Stimulated activated CD8-positive, alpha-beta memory T cell treated with anti-CD3 and anti-CD28 coated beads, Interleukin-7, amount 100 ng/mL, for 1 hour (primary cell): ENCODE measurements at places on chromosomes 2 and 18.

DNA sequence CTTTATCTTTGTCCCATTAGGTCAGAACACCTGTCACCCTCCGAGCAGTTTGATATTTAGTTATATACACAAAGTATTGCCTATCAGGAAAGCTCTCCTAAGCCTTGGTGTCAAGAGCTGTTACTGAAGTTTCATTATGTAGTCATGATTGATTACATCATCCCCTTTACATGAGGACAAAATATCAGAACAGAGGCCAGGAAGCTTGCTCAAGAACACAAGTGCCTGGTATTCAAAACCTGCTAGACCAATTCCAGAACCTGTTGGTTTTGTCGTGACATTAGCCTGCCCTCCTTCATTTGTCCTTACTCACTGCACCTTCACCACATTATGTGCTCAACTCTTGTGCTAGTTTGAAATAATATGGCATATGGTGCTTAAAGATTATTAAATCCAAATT lies 377.1 kb downstream of the CDH19 start:
- DNase-seq, result no peak

GRCh38 chr2:53058526-53058925 lies 709.1 kb upstream of the CHAC2 start:
- DNase-seq, result no peak

DNA sequence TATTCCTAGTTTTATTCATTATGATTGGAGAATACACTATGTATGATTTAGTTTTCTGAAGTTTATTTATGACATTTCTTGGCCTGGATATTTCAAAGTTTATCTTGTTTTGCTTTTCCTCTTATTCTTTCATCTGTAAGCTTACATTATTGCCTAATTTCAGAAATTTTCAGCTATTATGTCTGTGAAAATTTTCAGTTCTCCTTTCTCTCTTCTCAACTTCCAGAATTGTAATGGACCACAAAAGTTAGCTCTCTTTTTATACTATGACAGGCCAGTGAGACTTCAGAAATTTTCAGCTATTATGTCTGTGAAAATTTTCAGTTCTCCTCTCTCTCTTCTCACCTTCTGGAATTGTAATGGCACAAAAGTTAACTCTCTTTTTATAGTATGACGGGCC lies 97.2 kb upstream of the SCN7A start:
- DNase-seq, result no peak

GRCh38 chr2:121360566-121361300 lies 75.7 kb upstream of the TFCP2L1 start:
- no peak for DNase-seq

DNA sequence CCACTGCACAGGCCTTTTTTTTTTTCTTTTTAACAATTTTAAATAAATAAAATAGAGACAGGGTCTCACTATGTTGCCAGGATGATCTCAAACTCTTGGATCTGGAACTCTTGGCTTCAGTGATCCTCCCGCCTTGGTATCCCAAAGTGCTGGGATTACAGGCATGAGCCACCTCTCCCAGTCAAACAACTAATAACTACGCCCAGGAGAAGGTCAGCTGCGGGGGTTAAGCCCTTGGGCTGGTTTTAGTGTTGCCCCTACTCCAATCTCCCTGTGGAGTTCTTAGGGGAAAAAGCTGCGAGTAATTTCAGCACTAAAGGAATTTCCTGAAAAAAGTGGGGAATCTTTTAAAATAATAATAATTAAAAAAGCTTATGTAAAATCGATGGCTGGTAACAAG lies 96.4 kb upstream of the XPO1 start:
- no peak for DNase-seq

DNA sequence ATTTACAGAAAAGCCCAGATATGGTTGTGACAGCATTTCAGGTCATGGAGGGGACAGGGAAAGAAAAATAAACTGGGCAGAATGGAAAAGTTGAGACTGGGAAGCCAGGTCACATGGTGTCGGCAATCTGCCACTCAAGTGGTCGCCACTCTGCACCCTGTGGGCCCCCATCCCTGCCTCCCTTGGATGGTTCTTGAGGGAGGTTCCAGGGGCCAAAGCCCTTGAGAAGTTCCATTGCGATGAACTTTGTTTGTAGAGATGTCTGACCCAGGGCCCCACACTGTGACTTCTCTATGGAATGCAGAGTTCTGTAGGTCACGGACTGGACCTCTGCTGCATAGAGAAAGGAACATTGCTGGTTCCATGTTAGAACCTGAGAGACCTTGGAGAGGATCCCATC lies 105.7 kb upstream of the SLC14A2 start:
- DNase-seq, result no peak

- DNase-seq, result no peak
These were observed 78.1 kb downstream of the IRS1 start for GRCh38 chr2:226721541-226721940.

DNA sequence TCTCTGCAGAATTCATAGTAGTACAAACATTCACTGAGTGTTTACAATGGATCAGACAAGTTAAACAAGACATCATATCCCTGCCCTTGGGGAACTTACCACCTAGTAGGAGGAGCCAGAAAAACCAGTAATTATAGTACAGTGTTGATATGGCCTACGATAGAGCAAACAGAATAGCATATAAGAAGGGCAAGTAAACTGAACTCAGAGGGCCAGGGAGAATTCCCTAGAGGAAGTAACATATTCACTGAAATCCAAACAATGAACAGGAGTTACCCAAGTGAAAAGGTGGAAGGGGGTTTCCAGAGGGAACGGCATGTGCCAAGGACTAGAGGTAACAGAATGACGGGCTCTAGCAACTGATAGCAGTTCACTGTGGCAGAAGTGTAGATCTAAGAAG lies 34.1 kb downstream of the NHEJ1 start:
- no peak for DNase-seq

- no peak for DNase-seq
These were observed 232.3 kb upstream of the ITGA4 start for GRCh38 chr2:181224866-181225265.

- no peak for DNase-seq
These were observed 374.7 kb downstream of the TRIB2 start for GRCh38 chr2:13091455-13091854.

- no peak for DNase-seq
These were observed 320.1 kb upstream of the KYNU start for GRCh38 chr2:142557391-142557790.

GRCh38 chr2:71275939-71276310 lies 49.0 kb upstream of the PAIP2B start:
- DNase-seq, result no peak

DNA sequence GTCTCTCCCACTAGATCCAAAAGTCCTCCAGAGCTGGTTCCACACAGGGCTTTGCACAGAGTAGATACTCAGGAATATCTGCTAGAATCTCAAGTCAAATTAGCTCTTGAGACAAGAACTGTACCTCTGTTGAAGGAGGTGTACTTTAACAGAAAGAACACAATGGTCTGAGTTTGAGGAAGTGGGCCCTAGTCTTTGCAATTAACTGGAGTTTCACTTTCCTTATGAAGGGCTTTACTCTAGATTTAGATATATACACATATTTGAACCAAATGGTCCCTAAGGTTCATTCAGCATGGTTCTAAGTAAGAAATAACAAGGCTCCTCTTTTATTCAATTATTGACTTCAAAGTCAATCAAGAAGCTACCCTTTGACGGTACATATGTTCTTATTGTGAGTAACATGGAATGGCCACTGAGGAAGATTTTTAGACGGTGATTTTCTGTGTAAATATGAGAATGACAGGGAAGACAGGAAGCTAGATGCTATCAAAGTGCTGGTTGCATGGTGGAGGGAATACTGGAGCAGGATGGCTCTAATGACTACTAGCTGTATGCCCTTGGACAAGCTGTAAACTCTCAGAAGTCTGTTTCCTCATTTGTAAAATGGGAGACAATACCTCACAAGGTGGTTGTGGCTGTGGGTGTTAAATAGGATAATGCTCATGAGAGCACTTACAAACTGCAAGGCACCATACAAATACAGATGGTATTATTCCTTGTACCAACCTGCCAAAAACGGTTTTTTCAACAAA lies 73.5 kb upstream of the SERTAD2 start:
- no peak for DNase-seq

DNA sequence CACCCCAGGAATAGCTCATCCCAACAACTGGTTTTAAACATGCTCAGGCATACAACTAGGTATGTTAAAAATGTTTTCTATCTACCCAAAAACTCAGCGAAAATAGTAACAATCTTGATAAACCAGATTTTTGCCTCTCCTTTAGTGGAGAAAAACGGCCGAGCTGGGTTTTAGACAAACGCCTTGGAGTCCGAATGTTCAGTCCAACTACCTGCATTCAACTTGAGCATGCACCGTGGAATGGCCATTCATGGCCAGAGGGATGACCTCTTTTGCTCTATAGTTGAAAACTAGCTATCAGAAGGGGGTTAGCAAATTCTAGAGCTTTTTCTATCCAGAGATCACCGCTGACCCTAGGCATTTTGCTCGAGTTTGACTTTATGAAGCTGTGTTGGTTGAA lies 30.8 kb downstream of the PDIA6 start:
- no peak for DNase-seq

DNA sequence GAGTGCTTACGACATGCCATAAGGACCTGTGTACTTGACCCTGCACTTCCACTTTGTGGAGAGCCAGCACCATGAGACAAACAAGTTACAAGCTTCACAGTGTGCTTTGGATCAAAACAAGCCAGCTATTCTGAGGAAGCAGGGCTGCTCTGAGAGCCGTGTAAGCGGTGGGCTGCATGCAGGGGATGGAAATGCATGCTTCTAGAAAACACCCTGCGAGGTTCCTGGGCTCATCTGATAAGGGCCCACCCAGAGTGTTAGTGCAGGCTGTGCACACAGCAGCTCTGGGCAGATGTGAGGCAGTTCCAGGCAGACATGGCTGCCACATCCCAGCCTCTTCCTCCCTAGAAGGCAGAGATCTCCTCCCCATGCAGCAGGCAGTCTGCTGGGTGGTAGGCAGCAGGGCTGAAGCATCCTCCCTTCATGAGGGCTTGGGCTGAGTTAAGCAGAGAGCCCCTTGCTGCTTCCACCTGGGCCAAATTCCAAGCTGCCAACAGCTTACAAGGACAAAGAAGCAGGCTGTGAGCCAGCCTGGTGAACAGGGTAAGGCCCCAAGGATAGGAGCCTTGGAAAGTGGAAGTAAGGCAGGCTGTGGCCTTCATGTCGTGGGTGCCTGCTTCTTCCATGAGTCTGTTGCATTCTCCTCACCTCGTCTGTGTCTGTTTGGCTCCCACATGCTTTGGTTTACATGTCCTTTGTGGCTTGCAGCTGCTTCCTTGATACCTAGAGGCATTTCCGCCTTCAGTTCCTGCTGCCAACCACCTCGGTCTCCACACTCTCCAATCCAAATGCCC lies 7.7 kb downstream of the PSD4 start:
- no peak for DNase-seq

GRCh38 chr2:233848276-233848675 lies 6.1 kb downstream of the HJURP start:
- no peak for DNase-seq

GRCh38 chr2:157296958-157297357 lies 28.7 kb downstream of the ERMN start:
- DNase-seq, result no peak

DNA sequence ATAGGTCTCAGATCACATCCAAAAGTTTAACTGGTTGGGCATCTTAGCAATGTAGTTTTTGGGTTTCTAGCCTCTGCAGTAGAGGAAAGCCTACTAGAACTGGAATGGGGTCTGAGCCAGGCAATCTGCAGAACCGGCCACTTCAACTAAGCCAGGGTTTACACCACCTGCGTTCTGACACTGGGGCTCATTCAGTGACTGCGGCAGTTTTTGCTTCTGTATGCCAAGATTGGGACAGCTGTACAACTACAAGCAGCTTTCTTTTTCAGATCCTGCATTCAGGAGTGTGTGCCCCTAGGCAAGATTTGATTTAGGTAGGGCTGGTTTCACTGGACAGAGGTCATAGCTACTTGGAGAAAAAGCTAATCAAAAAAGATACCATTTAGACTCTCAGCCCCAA lies 43.7 kb upstream of the IGFBP5 start:
- no peak for DNase-seq

DNA sequence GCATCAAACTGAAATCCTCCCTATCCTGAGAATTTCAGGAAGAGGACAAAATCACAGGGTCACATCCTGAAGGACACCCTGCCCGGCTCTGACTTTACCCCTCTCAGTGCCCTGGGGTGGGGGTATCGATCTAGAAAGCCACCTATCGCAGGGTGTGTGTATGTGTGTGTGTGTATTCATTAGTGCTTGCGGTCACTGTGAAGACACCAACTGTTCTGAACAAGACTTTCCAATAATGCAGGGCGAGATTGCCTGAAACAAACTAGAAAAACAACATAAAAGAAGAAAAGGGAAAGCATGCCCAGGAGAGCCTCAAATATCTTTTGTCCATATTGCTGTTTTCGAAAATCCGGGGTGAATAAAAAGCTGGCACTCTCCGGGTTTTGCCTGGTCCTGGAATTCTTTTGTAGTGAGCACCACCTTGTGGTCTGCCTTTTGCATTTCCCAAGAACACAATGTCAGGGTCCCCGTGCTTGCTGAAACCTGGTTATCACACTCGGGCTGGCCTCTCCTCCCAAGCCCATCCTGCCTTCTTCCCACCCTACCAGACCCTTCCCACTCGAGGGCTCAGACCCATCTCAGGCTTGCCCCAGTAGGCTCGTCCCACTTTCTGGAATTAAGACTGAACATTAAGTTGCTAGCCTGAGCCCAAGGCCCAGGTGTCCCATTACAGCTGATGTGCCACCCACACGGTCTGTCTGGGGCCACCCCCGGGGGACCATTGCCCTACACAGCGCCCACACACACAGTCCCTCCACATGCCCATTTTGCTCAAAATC lies 25.0 kb upstream of the COPS8 start:
- DNase-seq, result no peak

DNA sequence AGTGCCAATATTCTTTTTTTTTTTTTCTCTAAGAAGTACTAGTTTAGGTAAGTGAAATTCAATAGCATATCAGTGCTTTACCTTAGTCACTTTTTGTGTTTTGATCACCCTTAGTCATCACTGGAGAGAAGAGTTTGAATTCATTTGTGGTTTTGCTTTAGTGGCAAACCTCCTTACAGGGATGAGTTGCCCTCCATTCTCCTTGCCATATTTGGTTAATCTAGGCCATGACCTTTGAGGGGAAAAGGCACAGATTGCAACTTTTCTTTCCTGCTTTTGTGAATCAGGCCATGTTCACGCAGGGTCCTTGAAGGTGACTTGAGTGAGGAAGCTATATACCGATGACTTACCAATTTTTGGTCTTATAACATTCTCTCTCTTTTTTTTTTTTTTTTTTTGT lies 34.4 kb downstream of the PLEKHA3 start:
- DNase-seq, result no peak

DNA sequence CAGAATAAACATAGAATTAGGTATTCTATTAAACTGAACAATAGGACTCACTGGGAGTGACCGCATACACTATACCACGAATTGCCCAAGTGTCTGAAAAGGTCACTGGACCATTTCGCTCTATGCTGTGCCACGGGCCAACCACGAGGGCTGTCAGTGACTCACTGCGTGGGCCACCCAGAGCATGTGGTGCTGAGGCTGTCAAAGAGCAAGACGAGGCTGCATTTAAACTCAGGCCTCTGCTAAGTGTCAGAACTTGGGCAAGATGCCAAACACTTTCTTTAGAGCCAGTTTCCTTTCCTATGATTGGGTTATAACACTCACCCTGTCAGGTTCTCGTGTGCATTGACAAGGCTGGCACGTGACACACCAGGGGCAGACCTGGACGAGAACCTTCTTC lies 97.5 kb downstream of the SH3YL1 start:
- DNase-seq, result no peak

- no peak for DNase-seq
These were observed 2.3 kb downstream of the SLC3A1 start for GRCh38 chr2:44277541-44277940.
